ENCODE measurements at places on chromosomes 6 and 20.

GRCh38 chr6:139744891-139745290 lies 370.4 kb upstream of the CITED2 start:
- no peak for DNase-seq

DNA sequence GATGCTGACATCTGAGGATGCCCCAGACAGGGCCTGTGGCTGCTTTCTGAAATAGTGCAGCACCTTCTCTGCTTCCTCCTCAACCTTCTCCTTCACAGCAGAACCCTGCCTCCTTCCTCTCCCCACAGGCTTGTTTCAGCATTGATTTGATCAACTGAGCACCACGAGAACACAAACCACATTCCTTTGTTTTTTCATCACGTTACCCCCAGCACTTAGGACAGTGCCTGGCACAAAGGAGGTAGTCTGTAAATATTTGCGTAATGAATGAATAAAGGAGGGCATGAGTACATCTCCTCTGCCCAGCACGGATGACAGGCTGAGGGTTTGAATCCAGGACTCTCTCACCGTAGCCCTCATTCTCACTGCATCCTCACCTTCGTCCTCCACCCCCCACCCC lies 21.3 kb upstream of the WFDC2 start:
- DNase-seq: no peak

- DNase-seq: no peak
Observed at GRCh38 chr6:83273596-83273995, 80.4 kb downstream of the RWDD2A start.

GRCh38 chr20:24485981-24486380 lies 16.6 kb downstream of the SYNDIG1 start:
- no peak for DNase-seq

GRCh38 chr6:98834060-98835031 lies at the start of gene POU3F2:
TSS of gene POU3F2 (plus strand) at chr6:98834574. CDS start at chr6:98834874, 300 bp downstream.
- peak; percentile 44 for DNase-seq

GRCh38 chr20:63395723-63396122 lies 34.6 kb upstream of the CHRNA4 start:
- no peak for DNase-seq

- DNase-seq: peak; percentile 94
Observed at GRCh38 chr20:833450-834150, at the start of gene FAM110A. TSS of gene FAM110A (plus strand) at chr20:833715. CDS start at chr20:844805, 11,090 bp downstream.

- DNase-seq: no peak
Observed at GRCh38 chr6:40409716-40410397, 177.3 kb downstream of the LRFN2 start.

Measured in activated T-cell treated with anti-CD3 and anti-CD28 coated beads for 1 hour (primary cell).